Activated CD4-positive, alpha-beta T cell treated with anti-CD3 and anti-CD28 coated beads, Interleukin-2, amount 10 ng/mL, durations not matched to agents 24 days and 14 days (primary cell): ENCODE measurements at places on chromosomes 16 and 17.
A peak's percentile ranks its signal among the peaks of the same experiment; 100 is the strongest.

DNA sequence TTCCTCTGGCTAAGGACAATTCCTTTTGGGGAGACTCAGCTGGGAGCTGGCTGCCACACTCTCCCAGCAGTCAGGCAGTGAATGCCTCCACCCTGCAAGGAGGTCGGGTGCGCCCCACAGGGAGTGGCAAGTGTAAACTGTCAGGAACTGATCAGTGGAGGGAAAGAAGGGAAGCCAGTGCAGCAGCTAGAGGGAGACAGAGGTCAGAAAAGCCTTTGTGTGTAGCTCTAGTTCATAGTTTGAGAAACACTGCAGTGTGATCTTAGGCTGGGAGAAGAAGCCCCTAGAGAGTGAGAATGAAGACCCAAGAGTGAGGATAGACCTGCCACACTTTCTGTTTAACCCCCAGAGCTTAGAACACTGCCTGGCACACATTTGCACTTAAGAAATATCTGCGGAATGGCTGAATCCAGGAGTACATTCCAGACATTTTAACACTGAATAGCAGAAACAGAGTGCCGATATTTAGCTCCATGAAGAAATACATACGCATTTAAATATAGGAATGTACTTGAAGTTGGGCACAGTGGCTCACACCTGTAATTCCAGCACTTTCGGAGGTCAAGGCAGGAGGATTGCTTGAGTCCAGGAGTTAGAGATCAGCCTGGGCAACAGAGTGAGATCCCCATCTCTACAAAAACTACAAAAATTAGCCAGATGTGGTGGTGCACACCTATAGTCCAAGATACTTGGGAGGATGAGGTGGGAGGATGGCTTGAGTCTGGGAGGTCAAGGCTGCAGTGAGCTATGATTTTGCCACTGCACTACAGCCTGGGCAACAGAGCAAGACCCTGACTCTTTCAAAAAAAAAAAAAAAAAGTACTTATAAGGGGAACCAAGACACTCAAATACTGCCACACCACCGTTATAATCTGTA lies 11.1 kb upstream of the SLC5A11 start:
- no peak for DNase-seq

DNA sequence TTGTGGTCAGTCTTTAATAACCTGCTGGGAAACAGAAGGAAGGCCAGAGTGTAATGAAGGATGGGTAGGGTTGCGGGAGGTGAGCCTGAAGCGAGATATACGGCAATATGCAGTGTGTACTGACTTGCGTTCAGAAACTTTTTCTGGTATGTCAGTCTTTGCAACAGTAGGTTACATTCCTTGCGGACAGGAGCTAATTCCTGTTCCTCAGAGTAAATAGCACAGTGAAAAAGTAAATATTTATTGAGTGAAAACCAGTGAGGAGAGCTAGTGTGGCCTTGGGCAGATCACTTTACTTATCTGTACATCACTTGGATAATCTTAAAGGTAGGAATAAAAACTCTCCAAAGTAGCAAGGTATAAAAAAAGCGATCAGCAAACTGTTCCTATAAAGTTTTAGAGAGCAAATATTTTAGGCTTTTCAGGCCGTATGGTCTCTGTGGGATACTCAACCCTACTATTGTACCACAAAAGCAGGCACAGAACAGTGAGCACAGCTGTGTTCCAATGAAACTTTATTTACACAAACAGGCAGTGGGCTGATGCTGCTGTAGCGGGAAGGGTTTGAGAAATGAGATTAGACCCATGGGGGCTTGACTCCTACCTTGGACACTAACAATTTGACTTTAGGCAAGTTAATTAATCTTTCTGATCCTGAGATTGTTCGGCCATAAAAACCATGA lies 348.0 kb downstream of the UTP18 start:
- DNase-seq: no peak

DNA sequence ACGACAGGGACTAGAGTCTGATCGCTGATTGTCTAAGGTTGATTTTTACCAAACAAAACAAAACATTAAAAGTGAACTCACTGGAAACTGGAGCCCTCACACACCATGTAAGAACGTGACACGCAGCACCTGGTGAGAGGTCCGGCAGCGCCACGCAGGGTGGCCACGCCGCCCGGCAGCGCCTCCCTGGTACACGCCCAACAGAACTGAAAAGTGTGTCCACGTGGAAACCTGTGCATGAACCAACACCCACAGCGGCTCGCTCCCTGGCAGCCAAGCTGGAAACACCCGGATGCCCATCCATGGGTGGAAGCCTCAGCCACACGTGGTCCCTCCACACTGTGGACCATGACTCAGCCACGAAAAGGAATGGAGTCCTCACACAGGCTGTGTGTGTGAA lies 9.1 kb downstream of the GALNS start:
- no peak for DNase-seq

DNA sequence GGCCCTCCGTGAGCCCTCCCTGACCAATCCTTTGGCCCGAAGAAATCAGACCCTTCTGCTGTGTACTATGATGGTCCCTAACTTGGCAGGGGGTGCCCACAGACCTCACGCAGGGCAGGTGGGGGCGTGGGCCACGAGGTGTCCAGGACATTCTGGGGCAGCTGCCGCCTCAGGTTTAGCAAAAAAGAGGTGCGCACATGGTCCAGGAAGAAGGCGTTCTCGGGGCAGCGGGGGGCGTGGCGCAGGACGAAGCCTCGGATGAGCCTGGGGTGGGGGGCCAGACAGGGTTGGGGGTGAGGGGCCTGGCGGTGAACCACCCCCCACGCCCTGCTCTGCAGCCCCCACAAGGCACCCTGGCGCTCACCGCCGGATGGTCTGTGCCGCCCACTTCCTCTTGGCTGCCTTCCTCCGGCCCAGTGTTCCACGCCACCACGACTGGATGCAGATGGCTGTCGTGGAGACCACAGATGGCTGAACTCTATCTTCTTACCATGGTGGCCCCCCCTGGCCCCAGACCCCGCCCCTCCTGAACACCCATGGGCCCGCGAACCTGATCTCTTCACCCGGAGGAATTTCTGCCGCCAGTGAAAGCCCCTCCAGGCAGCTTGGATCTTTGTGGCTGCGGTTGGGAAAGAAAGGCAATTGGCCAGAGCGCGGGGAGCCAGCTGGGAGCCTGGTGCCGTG lies 14.2 kb upstream of the CRK start:
- no peak for DNase-seq

DNA sequence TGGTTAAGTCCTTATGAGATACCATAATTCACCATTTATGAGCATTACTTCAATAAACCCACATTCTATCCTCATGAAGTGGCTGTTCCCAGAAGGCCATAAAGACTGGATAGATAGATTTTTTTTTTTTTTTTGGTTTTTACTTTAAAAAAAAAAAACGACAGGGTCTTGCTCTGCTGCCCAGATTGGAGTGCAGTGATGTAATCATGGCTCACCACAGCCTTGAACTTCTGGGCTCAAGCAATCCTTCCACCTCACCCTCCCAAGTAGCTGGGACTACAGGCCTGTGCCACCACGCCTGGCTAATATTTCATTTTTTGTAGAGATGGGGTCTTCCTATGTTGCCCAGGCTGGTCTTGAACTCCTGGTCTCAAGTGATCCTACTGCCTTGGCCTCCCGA lies 102.3 kb downstream of the XYLT1 start:
- peak; percentile 75 for DNase-seq

GRCh38 chr16:12881740-12882139 lies 19.7 kb upstream of the SHISA9 start:
- DNase-seq: no peak

DNA sequence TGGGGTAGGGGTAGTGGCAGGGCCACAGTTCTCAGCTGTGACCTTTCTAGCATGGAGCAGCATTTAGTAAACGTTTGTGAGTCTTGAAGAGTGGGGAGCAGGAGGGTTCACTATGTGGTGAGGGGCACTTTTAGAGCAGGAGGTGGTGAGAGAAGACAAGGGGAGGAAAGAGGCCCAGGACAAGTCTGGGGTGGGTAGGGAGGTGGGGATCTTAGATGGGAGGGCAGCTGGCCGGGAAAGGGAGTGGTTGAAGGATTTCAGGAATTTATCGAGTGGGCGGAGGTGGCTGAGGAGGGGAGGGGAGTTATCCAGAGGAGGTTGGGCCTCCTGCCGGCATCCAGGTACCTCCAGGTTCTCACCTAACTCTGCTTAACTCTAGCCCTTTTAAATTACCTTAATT lies 1.9 kb downstream of the CLEC16A start:
- no peak for DNase-seq
